Endothelial cell of umbilical vein (primary cell): ENCODE measurements at places on chromosomes 7 and 10. TPM values are rescaled to one million over a fixed set of nuclear protein-coding genes. Genes with fewer than 3 reads are reported as not detected.

Gene HIBADH
- total RNA-seq, result 19.7 and 22.6 TPM in 2 replicates

Gene AEBP1
- total RNA-seq, result 47.7 and 48.0 TPM in 2 replicates

Gene TMEM236
- total RNA-seq, result 0.24 TPM in 1 of 2 replicates, not detected in the other

Gene IDI2
- not detected in 2 replicates for total RNA-seq

Gene HOXA13
- 0.09 and 0.22 TPM in 2 replicates for total RNA-seq

Gene MET
- total RNA-seq, result 44.5 and 52.0 TPM in 2 replicates

Gene INSIG1
- 79.3 and 105 TPM in 2 replicates for total RNA-seq

Gene THSD7A
- 12.7 and 15.2 TPM in 2 replicates for total RNA-seq

Gene ZNF775
- total RNA-seq, result 8.3 and 9.7 TPM in 2 replicates
